ENCODE measurements at places on chromosomes 16 and 17. TPM values are rescaled to one million over a fixed set of nuclear protein-coding genes. Genes with fewer than 3 reads are reported as not detected.

DNA sequence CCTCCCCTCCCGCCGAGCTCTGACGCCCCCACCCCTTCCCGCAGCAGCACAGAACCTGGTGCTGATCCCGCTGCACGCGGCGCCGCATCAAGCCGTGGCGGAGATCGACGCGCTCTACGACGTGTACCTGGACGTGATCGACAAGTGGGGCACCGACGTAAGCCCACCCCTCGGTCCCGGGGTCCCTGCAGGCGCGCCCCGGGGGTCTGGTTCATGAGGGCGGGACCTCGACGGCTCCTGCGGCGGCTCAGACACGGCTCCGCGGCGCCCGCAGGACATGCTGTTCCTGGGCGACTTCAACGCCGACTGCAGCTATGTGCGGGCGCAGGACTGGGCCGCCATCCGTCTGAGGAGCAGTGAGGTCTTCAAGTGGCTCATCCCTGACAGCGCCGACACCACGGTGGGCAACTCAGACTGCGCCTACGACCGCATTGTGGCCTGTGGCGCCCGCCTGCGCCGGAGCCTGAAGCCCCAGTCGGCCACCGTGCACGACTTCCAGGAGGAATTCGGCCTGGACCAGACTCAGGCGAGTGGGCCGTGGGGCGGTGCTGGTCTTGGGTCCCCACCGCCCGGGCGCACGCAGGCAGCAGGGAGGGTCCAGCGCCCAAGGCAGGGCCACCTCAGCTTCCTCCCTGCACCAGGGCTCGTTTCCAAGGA, 1.4 kb downstream of the DNASE1L2 start:
- H3K4me1 ChIP-seq = peaks cover 2% of the 10 kb centered on the region
- H3K27me3 ChIP-seq = no peaks in the 10 kb centered on the region
- no peak for DNase-seq
- H3K36me3 ChIP-seq = peaks cover 19% of the 10 kb centered on the region
- H3K4me3 ChIP-seq = no peak overlapping the region

DNA sequence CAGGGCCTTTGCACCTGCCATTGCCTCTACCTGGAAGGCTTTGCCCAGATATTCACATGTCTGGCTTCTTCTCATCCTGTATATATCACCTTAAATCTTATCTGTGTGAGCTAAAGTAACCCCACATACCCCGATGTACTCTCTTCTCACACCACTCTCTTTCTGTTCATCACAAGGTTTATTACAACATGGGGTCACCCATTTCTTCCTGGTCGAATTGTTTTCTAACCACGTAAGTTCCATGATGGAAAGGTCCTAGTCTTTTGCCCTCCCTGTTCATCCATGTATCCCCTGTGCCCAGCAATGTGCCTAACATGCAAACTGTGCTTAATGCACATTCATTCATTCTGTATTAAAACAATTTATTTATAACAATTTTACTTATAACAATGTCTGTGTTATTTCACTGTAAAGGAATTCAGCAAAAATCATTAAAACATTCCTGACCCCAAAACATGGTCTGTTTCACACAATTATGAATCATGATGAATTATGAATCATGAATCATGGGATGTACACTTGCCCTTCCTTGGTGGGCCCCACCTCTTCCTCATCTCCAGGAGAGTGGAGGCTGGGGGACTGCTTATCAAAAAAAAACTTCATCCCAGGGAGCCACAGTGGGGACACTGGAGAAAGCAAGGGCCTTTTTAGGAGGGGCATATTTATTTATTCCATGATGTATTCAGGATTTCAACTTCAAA, 336.4 kb downstream of the GRIN2A start:
- H3K4me1 ChIP-seq = no peaks in the 10 kb centered on the region
- no peak overlapping the region for H3K27ac ChIP-seq
- H3K4me3 ChIP-seq = no peak overlapping the region
- no peaks in the 10 kb centered on the region for H3K36me3 ChIP-seq
- no peaks in the 10 kb centered on the region for H3K27me3 ChIP-seq

- no peak for DNase-seq
- H3K27me3 ChIP-seq = peaks cover 3% of the 10 kb centered on the region
- no peaks in the 10 kb centered on the region for H3K36me3 ChIP-seq
- no peak overlapping the region for H3K27ac ChIP-seq
- no peak overlapping the region for H3K4me3 ChIP-seq
Observed at GRCh38 chr17:65446838-65447526, 114.5 kb downstream of the AXIN2 start.

- H3K36me3 ChIP-seq = no peaks in the 10 kb centered on the region
- no peaks in the 10 kb centered on the region for H3K27me3 ChIP-seq
- H3K4me3 ChIP-seq = no peak overlapping the region
- H3K27ac ChIP-seq = no peak overlapping the region
- DNase-seq = no peak
Observed at GRCh38 chr16:47019568-47019967, 46.1 kb upstream of the DNAJA2 start.

DNA sequence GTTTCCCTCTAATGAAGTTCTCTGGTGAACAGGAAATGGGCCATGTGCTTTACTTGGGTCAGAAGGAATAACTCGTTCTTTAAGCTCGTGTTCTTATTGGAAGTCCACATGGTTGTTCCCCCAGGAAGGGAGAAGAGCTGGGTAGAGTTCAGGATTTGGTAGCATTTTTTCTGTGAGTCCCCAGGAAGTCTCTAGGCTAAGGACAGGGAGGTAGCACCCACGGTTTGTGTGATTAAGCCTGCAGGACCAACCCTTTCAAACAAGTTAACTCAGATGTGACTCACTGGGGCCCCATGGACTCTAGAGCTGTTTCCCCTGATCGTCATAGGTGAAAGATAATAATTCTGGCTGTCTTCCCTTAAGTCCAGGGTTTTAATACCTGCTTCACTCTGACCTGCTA, 16.4 kb downstream of the SAP30BP start:
- H3K4me3 ChIP-seq = no peak overlapping the region
- H3K27ac ChIP-seq = peak overlapping the region; percentile 78
- peak; percentile 21 for DNase-seq
- peaks cover 26% of the 10 kb centered on the region for H3K36me3 ChIP-seq
- H3K4me1 ChIP-seq = peaks cover 44% of the 10 kb centered on the region

DNA sequence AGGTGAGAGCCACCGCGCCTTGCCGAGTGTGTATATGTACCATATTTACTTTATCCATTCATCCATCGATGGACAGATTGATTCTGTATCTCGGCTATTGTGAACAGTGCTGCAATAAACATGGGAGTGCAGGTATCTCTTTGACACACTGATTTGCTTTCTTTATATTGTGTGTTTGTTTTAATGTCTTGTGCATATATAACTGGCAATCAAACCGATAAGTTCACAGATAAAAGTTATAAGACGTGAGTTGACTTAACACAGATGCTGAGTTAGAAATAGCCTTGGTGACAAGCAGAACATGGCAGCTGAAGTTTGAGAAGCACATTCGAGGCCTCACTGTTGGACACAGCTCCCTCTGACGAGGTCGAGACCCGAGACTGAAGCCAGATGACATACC, 23.2 kb downstream of the TMEM186 start:
- no peaks in the 10 kb centered on the region for H3K4me1 ChIP-seq
- H3K4me3 ChIP-seq = no peak overlapping the region
- peaks cover 21% of the 10 kb centered on the region for H3K36me3 ChIP-seq
- H3K27ac ChIP-seq = no peak overlapping the region

DNA sequence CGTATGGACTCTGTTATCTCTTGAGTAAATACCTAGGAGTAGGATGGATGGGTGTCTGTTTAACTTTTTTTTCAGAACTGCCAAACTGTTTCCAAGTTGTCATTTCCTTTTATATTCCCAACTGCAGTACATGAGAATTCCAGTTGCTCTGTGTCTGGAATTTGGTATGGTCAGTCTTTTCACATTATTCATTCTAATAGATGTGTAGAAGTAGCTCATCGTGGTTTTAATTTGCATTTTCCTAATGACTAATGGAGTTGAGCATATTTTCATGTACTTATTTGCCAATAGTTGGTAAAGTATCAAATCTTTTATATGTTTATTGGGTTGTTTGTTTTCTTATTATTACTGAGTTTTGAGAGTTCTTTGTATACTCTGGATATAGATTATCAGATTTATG, 27.0 kb downstream of the MRTFB start:
- no peaks in the 10 kb centered on the region for H3K36me3 ChIP-seq
- H3K4me3 ChIP-seq = no peak overlapping the region
- no peak overlapping the region for H3K27ac ChIP-seq

DNA sequence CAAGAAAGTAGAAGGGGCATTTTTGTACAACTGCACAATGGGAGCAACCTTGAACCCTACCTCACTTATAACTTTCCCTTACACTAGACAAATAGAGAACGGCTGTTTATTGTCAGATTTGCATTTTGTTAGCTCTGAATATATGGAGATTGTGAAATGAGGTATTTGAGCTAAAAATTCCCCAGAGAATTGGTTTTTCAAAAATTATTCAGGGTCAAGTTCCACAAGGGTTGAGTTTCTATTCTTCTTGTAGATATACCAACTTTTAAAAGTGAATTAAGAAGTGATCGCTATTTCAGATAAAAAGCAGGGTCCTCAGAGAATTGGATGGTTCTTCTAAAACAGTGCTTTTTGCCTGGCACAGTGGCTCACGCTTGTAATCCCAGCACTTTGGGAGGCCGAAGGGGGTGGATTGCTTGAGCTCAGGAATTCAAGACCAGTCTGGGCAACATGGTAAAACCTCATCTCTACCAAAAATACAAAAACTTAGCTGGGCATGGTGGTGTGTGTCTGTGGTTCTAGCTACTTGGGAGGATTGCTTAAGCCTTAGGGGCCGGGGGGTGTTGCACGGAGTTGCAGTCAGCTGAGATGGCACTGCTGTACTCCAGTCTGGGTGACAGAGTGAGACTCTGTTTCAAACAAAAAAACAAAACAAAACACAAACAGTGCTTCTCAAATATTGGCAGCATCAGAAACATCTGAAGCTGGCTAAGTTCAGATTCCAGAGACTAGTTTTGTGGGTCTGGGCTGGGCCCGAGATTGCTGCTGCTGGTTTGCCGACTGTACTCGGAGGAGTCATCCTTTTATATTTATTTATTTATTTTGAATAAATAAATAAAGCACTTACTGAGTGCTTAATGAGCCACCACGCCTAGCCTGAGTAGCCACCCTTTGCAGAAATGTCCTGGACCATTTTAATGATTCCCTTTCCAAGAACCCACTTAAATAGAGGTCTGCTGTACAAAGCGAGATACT, 50.9 kb downstream of the PECAM1 start:
- peaks cover 9% of the 10 kb centered on the region for H3K4me1 ChIP-seq
- no peaks in the 10 kb centered on the region for H3K36me3 ChIP-seq
- no peaks in the 10 kb centered on the region for H3K27me3 ChIP-seq
- no peak overlapping the region for H3K27ac ChIP-seq

GRCh38 chr17:696369-696768, 18.3 kb downstream of the VPS53 start:
- H3K36me3 ChIP-seq = peaks cover 25% of the 10 kb centered on the region
- DNase-seq = no peak
- no peak overlapping the region for H3K4me3 ChIP-seq
- H3K27me3 ChIP-seq = no peaks in the 10 kb centered on the region
- no peaks in the 10 kb centered on the region for H3K4me1 ChIP-seq

DNA sequence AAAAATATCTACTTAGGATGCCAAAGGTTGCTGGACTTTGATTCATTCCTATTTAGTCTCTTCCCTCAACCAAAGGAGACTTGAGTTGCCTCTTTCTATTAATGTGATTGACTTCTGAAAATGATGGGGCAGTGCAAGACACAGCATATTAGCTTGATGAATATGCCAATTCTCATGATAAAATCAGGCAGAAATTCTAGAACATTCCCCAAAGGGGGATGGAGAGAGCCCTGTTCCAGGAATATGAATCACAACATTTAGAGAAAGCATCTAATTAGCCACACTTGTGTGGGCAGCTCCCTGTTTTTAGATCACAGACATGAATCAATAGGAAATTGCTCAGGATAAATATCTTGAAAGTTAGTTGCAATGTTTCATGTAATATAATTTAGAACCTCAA, 584.0 kb upstream of the CDH8 start:
- no peaks in the 10 kb centered on the region for H3K27me3 ChIP-seq
- H3K36me3 ChIP-seq = no peaks in the 10 kb centered on the region
- no peak overlapping the region for H3K4me3 ChIP-seq
- no peaks in the 10 kb centered on the region for H3K4me1 ChIP-seq

DNA sequence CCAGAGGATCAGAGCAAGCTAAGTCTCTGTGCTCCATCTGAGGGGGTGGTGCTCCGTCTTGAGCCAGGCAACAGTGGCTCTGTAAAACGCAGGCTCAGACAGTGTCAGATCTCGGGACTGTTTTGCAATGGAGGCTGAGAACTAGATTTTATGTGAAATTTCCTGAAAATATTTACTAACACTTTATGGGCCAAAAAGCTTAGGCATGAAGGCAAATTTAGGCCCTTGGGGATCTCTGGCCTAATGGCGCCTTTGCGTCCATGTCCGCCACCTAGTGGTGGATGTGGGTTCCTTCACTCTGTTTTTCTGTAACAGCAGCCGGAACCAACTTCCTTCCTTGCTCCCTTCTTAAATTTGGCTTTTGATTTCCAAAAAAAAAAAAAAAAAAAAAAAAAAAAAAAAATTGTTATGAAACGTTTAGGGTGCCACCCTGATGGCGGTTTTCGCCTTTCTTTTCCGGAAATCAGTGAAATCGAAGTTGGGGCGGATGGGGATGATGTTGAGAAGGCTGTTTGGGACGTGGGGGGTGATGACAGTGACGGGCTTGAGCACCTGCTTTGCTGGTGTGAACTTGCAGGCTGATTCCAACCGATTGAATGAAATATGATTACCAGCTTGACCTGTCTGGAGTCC, 14.0 kb upstream of the ELAC2 start:
- peak; percentile 65 for DNase-seq
- H3K36me3 ChIP-seq = no peaks in the 10 kb centered on the region
- peak overlapping the region; percentile 48 for H3K27ac ChIP-seq
- peaks cover 2% of the 10 kb centered on the region for H3K27me3 ChIP-seq
- peaks cover 6% of the 10 kb centered on the region for H3K4me1 ChIP-seq

DNA sequence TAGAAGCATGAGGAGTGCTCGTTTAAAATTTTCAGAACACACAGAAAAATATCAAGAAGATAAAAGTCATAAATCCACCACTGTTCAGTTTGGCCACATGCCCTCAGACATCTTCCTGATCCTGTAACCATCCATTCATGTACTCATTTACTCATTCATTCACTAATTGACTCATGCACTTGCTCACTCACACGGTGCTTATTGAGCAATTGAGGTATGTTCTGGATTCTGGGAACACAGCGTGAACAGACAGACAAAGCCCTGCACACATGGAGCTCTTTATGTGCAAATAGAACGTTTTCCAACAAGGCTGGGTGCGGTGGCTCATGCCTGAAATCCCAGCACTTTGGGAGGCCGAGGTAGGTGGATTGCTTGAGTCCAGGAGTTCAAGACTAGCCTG, 10.2 kb upstream of the NATD1 start:
- no peaks in the 10 kb centered on the region for H3K36me3 ChIP-seq
- DNase-seq = no peak
- H3K4me1 ChIP-seq = peaks cover 8% of the 10 kb centered on the region
- no peak overlapping the region for H3K27ac ChIP-seq
- no peaks in the 10 kb centered on the region for H3K27me3 ChIP-seq

DNA sequence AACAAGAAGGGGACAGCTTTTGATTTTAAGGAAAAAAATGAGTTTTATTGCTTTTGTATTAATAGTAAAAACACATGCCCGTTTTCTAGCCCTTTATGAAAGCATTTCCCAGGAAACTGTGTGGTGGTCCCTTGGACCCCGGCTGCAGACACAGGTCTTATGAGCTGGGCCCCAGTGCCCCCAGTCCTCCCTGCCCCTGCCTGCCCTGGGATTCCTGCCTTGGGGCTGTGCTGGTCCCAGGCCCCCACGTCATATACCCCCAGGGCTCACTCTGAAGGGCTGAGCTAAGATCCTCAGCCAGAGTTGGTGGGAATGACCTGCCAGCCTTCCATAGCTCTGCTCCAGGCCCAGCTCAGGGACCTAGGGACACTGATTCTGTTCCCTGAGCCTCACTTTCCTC, 30.8 kb downstream of the GINS2 start:
- no peak overlapping the region for H3K4me3 ChIP-seq
- H3K4me1 ChIP-seq = no peaks in the 10 kb centered on the region
- H3K27me3 ChIP-seq = no peaks in the 10 kb centered on the region
- H3K36me3 ChIP-seq = peaks cover 24% of the 10 kb centered on the region
- no peak for DNase-seq
- H3K27ac ChIP-seq = no peak overlapping the region

The PSMC3IP gene
- 21.4 TPM for total RNA-seq

The AIPL1 gene
- not detected for total RNA-seq

The CALB2 gene
- total RNA-seq = not detected
